Stimulated activated CD8-positive, alpha-beta memory T cell treated with anti-CD3 and anti-CD28 coated beads, Interleukin-15, amount 100 ng/mL, for 24 hours (primary cell): ENCODE measurements at places on chromosomes 1 and 21.
A peak's percentile ranks its signal among the peaks of the same experiment; 100 is the strongest.

- no peak for DNase-seq
Observed at GRCh38 chr1:27090911-27091310, 64.0 kb downstream of the SLC9A1 start.

- no peak for DNase-seq
Observed at GRCh38 chr1:233364695-233365539, 37.4 kb downstream of the MAP3K21 start.

- no peak for DNase-seq
Observed at GRCh38 chr1:230423951-230424350, 2.2 kb downstream of the PGBD5 start.

GRCh38 chr1:19054216-19054615 lies 97.7 kb upstream of the IFFO2 start:
- DNase-seq, result no peak

- no peak for DNase-seq
Observed at GRCh38 chr1:47235241-47235681, 3.2 kb upstream of the TAL1 start.

- DNase-seq, result no peak
Observed at GRCh38 chr1:212520746-212521145, 87.8 kb upstream of the ATF3 start.

- peak; percentile 28 for DNase-seq
Observed at GRCh38 chr1:23216771-23217420, 406 bp downstream of the HTR1D start.

- DNase-seq, result no peak
Observed at GRCh38 chr21:23021481-23021880, 2023.3 kb downstream of the NCAM2 start.

DNA sequence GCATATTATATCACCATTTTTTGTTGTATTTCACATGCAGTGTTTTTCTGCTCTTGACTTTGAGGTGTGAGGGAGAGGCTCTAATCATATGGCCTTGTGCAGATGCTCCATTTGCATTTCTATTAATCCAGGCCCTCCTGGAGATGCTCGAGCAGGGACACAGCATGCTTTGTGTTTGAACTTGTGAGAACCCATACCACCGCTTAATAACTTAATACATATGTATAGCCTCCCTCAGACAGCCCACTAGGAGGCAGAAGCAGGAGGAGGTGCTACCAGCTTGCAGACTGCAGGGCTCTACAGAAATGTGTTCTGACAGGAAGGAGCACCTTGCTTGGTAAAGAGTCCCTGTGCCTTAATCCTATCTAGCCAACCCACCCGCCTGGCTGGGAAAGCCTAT lies 155.2 kb downstream of the BARHL2 start:
- DNase-seq, result no peak

DNA sequence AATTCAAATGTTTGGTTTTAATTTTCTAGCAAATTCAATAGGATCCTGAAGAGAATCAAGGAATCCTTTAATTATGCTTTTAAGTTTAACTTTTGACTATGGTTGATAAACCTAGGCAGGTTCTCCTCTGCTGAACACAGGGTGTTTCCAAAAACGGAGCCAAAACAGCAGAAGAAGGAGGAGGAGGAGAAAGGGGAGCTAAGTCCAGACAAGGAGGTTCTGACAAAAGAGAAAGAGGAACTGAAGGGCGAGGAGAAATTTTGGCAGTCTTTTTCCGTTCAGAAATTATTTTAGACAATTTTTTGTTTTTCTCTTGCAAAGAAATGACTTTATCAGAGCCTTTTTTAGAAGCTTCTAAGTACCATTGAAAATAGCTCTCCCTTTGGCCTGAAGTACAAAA lies 33.2 kb upstream of the FNBP1L start:
- DNase-seq, result no peak

- DNase-seq, result no peak
Observed at GRCh38 chr1:167543199-167543990, 10.2 kb downstream of the CREG1 start.

- no peak for DNase-seq
Observed at GRCh38 chr1:3119725-3120124, 50.7 kb downstream of the PRDM16 start.

DNA sequence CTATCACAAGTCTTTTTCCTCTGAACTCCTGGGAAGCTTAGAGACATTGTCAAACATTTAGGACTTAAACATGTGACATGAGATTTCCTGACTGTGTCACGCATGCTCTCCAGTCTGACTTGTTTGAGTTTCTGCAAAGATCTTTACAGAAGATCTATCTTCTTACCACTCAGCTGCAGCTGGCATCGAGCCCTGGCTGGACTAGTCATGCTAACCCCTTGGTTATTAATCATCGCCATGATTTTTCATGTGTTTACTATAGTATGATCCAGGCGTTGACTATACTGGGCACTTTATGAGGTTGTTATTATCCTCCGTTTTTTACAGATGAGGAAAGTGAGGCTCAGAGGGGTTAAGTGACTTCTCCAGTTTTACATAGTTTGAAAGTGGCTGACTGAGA lies 18.1 kb upstream of the IRF2BP2 start:
- no peak for DNase-seq

DNA sequence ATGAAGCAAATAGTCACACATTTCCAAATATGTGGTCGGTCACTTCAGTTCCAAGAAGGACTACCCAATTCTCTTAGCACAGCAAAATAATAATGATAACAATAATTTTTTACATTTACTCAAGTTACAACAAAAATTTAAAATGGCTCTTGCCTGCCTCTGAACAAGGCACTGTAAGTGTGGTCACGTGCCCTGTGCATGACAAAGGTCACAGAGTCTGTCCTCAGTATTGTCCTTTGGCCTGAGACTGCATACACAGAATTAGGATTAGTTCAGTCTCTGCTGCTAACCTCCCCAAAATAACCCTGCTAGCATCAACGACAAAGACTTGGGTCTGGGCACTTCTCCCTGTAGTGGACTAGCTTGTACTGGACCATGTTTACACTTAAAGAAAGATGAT lies 297.1 kb upstream of the DUSP10 start:
- no peak for DNase-seq

DNA sequence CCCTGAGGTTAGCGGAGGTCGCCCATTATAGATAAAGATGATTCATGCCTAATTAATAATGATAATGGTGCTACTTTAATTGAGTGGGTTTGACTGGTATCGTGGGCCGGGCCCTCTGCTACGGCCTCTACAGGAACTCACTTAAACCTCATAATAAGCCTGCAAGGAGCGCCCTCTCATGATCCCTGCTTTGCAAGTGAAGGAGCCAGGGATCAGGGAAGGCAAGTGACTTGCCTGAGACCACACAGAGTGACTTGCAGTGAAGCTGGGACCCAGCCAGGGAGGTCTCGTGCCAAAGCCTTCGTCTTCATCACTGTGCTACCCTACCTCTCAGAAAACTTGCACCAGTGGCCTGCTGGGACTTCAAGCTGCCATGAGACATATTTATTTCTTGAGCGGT lies 166.3 kb upstream of the KLHDC7A start:
- DNase-seq, result no peak

DNA sequence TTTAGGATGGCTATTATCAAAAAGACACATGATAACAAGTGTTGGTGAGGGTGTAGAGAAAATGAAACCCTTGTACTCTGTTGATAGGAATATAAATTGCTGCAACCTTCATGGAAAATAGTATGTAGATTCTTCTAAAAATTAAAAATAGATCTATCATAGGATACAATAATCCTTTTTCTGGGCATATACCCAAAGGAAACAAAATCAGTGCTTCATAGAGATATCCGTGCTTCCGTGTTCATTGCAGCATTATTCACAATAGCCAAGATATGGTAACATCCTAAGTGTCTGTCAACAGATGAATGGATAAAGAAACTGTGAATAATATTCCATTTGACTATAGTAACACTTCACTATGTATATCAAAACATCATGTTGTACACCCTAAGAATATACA lies 106.7 kb downstream of the MIS18A start:
- no peak for DNase-seq

- no peak for DNase-seq
Observed at GRCh38 chr1:202304375-202304774, 37.4 kb downstream of the UBE2T start.

GRCh38 chr1:110601332-110601731 lies 4.8 kb downstream of the KCNA2 start:
- DNase-seq, result no peak

- DNase-seq, result no peak
Observed at GRCh38 chr1:165539908-165540307, 3.9 kb upstream of the LRRC52 start.

GRCh38 chr1:43464681-43465504 lies 11.2 kb upstream of the HYI start:
- no peak for DNase-seq

DNA sequence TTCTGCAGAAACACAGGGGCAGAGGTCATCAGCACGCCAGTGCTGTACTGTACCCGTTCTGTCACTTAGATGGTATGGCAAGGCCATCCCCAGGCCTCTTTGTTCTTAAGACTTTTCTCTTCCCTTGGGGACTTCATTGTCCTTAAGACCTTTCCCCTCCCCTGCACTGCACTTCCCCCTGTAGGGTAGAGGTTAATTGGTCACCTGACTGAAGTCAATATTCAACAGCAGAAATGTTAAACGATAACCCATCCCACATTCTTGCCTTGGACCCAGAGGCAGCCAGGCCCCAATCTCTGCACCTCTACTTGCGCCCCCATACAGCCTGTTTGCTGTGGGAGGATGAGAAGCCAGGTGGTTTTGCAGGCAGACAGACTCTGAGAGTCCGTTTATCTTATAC lies 10.2 kb downstream of the PHGDH start:
- DNase-seq, result no peak

- no peak for DNase-seq
Observed at GRCh38 chr1:198151688-198152087, 5.1 kb upstream of the NEK7 start.

DNA sequence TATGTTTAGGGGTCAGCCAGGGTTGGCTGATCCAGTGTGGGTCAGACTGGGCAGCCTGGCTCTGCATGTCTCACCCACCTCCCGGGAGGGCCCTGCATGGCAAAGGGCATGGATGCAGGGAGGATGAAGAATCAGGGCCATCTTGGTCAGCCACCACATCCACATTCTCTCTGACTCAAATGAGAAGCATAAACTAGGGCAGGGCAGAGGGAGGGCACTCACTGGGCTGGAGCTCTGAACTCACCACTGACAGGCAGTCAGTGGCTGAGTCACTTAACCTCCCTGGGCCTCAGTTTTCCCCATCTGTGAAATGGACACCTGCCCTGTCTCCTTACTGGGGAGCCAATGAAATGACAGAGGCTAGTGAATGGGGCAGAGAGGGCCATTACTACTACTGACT lies 4.3 kb upstream of the CELA2A start:
- no peak for DNase-seq

GRCh38 chr1:185039726-185040407 lies 5.5 kb upstream of the RNF2 start:
- no peak for DNase-seq

GRCh38 chr1:165914136-165914798 lies 86.9 kb downstream of the UCK2 start:
- DNase-seq, result no peak

DNA sequence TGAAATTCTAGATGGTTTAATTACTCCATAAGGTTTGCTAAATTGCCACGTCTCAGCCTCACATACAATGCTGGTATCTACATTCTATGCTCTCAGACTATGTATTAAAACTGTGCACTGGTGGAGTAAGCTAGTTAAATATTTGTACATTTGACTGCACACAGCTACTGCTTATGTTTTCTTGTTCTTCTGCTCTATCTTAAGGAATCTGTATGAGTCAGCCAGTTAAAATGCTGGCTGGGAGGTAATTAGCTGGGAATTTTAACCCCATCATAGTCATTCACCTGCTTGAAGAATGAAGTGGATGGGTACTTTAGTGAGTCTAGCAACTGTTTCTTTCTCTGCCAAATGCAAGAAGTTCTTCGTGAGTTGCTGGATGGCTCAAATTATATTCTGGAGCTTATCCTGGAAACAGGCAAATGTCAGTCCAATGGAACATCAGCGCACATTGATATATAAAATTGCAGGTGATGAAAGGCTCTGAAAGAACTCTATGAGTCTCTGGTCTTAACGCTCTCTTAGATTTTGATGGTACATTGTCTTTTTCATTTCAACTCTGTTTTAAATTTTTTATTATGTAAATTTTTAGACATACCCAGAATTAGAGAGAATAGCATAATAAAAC lies 83.4 kb downstream of the BACH1 start:
- DNase-seq, result no peak

DNA sequence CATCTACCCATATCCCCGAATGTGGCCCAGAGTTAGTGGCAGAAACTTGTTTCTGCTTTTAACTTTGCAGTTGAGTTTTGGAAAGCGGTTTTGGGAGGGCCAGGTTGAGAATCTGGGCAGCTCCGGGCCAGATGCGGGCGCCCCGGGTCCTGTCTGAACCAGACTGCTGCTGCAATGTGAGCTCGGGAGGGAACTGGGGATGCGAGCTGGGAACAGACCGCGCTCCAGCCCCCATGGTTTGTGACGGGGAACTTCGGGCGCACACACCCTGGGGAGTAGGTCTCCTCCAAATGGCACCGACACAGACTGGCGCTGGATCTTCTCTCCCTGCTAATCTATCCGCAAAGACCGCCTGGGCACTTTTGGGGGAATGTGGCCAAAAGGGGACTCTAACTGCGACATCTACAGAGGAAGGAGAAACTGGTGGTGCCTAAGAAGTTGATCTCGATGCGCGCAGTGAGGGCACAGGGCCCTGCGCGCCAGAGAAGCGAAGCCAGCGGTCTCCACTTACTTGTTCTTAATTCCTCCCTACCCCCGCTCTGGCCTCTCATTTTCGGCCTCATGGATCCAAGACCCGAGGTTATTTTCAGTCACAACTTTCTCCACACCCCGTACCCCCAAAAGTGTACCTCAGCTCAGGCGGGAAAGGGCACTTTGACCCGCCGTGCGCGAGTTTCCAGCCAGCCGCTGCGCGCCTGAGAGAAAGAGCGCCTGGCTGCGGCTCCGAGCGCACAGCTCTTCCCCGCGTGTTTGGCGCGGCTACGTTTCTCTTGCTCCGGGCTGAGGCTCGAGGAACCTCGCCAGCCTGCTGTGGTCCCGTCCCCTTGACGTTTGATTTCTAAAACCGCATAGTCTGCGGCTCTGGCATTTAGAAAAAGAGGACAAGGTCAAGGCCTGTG lies 411.0 kb upstream of the ESRRG start:
- DNase-seq, result no peak

DNA sequence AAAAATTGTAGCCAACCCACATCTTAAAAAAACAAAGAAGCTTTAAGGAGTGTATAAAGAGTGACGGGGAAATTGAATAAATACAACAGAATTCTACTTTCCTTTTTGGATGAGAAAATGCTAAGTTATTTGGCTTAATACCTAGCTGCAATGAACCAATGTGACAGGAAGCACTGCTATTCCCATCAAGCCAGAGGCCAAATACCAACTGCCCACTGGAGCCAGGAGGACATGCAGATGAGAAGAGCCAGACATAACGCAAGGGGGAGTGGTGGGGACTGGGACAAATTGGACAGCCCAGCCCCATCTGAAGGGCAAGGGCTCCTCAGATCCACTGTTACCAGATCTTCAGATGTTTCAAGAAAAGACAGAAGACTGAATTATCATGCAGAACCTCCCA lies 25.7 kb downstream of the DNAJC11 start:
- no peak for DNase-seq

DNA sequence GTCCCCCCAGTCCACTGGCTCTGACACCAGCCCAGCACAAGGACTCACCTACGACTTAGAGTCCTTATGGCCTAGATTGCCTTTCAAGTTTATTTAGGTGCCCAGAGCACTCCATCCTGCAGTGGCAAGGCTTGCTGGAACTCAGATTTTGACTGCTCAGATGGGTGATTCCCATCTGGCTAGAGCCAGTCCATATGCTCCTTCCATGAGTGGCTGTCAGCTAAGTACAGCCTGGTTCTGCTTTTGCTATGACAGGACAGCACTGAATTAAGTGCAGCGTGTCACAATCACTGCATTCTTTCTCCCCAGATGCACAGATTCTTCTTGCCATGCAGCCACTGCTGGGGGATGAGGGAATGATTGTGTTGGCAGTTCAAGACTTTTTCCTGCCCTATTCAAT lies 43.8 kb downstream of the GPR52 start:
- no peak for DNase-seq
